ENCODE measurements at places on chromosomes 13 and 19. TPM values are rescaled to one million over a fixed set of nuclear protein-coding genes. Genes with fewer than 3 reads are reported as not detected.

The FAM124A gene
- total RNA-seq: 0.12 TPM

The CACNA1A gene
- 1.2 TPM for total RNA-seq

The URAD gene
- total RNA-seq: not detected

The ZNF528 gene
- 12.7 TPM for total RNA-seq

The LRRC8E gene
- total RNA-seq: not detected

The ACTMAP gene
- 18.2 TPM for total RNA-seq

The SDHAF1 gene
- 19.6 TPM for total RNA-seq

The CERS4 gene
- total RNA-seq: 31.4 TPM

The N4BP2L1 gene
- 46.4 TPM for total RNA-seq

The BTBD2 gene
- 63.9 TPM for total RNA-seq

The WASF3 gene
- not detected for total RNA-seq

The ZNF571 gene
- 4.5 TPM for total RNA-seq

The TTC9B gene
- not detected for total RNA-seq

The GZMM gene
- 52.1 TPM for total RNA-seq

The ZNF850 gene
- 7.9 TPM for total RNA-seq

The LRP3 gene
- 0.22 TPM for total RNA-seq

The KCNJ14 gene
- total RNA-seq: 0.71 TPM

The CEACAM3 gene
- not detected for total RNA-seq

The ALDH16A1 gene
- 45.2 TPM for total RNA-seq

The WDR87 gene
- not detected for total RNA-seq

The TMEM190 gene
- not detected for total RNA-seq

The CBARP gene
- 0.10 TPM for total RNA-seq

The MARK4 gene
- total RNA-seq: 25.2 TPM

The PODNL1 gene
- 0.50 TPM for total RNA-seq

The TMEM147 gene
- total RNA-seq: 46.8 TPM

The COMMD6 gene
- 178 TPM for total RNA-seq

The IGFL1 gene
- not detected for total RNA-seq

The GPR4 gene
- total RNA-seq: not detected

The POLR1G gene
- 6.7 TPM for total RNA-seq

The ODAD3 gene
- not detected for total RNA-seq

The TINCR gene
- 0.36 TPM for total RNA-seq

The TRPC4 gene
- total RNA-seq: not detected

The CPAMD8 gene
- 1.6 TPM for total RNA-seq

The FUT1 gene
- total RNA-seq: 0.28 TPM

The VSIG10L gene
- total RNA-seq: 0.28 TPM

The YJU2 gene
- total RNA-seq: 26.0 TPM

The CFD gene
- total RNA-seq: 3.6 TPM

The KLK4 gene
- not detected for total RNA-seq

The FREM2 gene
- not detected for total RNA-seq

The GAPDHS gene
- not detected for total RNA-seq

The OSCAR gene
- total RNA-seq: 0.23 TPM

The DACT3 gene
- 0.41 TPM for total RNA-seq

The ZFR2 gene
- total RNA-seq: 0.14 TPM

The SMIM17 gene
- total RNA-seq: not detected

The SBSN gene
- not detected for total RNA-seq

The ZNF443 gene
- 6.7 TPM for total RNA-seq

The CFAP97D2 gene
- not detected for total RNA-seq

The LACC1 gene
- total RNA-seq: 1.8 TPM

The TFDP1 gene
- total RNA-seq: 128 TPM

The DHDH gene
- total RNA-seq: 2.1 TPM

The CLEC17A gene
- total RNA-seq: not detected

The ZNF99 gene
- total RNA-seq: not detected

The PTPRH gene
- total RNA-seq: not detected

The COX7A1 gene
- not detected for total RNA-seq

The TNFSF9 gene
- total RNA-seq: 0.71 TPM

The ITGBL1 gene
- total RNA-seq: not detected

The MKNK2 gene
- 333 TPM for total RNA-seq
